ENCODE measurements at places on chromosomes 6 and 20.
A peak's percentile ranks its signal among the peaks of the same experiment; 100 is the strongest.

DNA sequence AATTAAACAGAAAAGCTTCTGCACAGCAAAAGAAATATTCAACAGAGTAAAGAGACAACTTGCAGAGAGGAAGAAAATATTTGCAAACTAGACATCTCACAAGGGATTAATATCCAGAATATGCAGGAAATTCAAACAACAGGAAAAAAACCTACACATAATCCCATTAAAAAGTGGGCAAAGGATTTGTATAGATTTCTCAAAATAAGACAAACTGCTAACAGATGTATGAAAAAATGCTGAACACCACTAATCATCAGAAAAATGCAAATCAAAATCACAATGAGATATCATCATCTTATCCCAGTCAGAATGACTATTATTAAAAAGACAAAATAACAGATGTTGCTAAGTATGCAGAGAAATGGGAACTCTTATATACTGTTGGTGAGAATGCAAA, 129.6 kb downstream of the SYNDIG1 start:
- no peak for DNase-seq

GRCh38 chr6:132969196-132969595, 154.8 kb downstream of the RPS12 start:
- no peak for DNase-seq

- DNase-seq, result peak; percentile 52
Observed at GRCh38 chr20:10511509-10512251, 76.6 kb downstream of the SLX4IP start.

DNA sequence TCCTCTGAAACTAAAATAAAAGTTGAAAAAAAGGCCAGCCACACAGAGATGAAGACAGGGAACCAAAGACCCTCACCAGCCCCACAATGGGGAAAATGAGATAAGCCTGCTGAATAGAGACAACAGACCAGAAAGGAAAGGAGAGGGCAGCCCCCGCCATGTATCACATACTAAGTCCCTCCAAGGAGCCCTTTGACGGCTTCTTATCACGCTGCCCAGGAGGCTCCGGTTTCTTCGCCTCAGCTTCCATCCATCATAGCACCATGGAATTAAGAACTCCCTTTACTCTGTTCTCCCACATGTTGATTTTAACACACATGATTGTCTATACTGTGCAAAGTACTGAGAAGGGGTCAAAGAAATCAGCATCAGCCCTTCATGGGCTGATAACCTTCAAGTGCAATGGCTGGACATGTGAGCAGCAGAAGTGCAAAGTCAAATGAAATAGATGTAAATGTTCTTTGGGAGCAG, 54.9 kb downstream of the MAP3K5 start:
- DNase-seq, result no peak

- DNase-seq, result no peak
Observed at GRCh38 chr6:149428606-149429005, 28.5 kb downstream of the SUMO4 start.

DNA sequence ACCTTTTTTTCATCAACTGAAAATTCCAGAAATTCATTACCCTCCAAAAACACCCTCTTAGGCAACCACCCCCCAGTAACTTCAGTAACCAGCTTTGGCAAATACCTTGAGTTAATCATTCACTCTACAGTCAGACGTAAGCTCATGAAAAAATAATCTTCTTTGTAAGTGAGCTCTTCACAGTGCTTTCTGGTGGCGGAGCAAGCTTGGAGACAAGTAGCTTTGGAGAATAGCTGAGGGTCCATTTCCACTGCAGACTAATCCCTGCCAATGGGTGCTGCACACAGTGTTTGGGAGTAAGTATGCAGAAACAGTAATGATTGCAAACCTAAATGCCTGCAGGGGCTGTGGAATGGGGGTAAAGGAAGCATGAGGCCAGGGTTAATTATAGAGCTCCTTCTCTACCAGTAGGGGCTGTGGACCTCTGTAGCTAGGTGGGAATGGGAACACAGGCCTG, 56.8 kb upstream of the HINT3 start:
- DNase-seq, result no peak

DNA sequence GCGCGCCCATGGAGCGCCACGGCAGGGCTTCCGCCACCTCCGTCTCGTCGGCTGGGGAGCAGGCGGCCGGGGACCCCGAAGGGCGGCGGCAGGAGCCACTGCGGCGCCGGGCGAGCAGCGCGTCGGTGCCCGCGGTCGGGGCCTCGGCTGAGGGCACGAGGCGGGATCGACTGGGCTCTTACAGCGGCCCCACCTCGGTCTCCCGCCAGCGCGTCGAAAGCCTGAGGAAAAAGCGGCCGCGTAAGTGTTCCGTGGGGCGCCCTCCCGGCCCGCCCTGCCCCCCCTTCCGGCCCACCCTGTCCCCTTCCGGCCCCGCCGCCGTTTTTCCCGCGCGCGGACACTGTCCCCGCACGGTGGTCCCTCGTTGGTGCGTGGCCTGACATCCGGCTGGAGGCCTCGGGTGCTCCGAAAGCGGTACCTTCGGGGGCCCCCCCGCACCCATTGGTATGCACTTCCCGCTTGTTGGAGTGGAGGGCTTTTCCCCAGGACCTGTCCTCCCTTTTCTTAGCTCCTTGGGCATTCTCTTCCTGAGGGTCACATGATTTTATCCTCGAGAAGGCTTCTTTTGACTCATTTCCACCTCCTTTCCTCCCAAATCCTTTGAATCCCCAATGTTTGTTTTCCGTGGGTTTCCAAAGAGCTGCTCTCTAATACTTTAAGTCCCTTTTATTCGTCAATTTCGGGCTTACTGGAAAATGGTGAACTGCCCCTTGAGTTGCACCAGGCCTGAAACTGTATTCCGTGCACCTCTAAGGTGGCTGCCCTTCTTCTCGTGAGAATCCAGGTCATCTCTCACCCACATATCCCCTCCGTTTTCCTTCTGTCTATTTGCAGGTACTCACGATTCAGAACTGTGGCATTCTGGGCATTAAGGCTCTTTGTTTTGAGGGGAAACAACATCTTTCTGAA, 556 bp downstream of the PANK2 start:
- peak; percentile 17 for DNase-seq

DNA sequence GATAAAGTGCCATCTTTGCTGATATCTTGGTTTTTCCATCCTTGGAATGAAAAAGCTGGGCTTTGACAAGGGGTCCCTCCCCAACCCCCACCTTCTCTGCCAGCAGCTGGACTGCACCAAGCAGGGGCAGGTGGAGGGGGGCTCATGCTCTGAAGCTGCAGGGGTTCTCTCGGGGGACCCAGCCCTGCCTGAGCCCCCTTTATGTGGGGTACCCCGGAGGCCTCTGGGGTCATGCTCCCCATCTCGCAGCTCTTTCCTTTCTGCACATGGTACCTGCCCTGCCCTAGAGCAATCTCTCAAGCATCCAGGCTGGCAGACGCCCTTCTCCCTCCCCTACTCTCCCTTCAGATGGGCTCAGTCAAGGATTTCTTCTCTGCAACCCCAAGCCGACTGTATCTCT, 146.7 kb upstream of the PTPN1 start:
- no peak for DNase-seq

GRCh38 chr6:84522135-84522549, 242.3 kb downstream of the TBX18 start:
- DNase-seq, result no peak

- DNase-seq, result peak; percentile 75
Observed at GRCh38 chr6:26054781-26055718, 32.2 kb upstream of the HFE start.

DNA sequence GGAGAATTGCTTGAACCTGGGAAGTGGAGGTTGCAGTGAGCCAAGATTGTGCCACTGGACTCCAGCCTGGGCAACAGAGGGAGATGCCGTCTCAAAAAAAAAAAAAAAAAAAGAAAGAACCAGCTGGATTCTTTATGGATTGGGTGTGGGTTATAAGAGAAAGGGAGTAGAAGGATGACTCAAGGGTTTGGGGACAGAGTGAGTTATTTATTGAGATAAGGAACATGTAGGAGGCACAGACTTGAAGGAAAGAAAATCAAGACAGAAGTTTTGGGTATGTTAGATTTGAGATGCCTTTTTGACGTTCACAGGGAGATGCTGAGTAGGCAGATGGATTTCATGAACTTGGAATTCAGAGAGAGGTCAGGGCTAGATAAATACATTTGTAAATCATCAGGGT, 47.6 kb downstream of the KIZ start:
- DNase-seq, result no peak

DNA sequence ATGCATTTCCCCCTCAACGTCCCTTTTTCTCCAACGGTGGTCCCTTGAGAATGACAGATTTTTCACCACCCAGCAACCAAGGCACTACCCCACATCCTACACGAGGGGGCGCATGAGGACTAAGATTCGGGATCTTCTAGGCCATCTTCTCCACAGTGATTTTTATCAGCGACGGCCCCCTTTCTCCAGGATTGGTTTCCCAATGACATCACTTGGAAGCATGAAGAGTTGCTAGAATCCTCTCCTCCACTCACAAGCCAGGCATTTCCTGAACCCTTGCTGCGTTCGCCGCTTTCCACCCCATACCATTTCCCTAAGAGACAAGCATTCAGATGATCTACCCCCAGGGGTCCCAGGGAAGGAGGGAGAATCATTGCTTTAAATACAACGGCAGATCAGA, 252.0 kb downstream of the HIVEP2 start:
- peak; percentile 26 for DNase-seq

DNA sequence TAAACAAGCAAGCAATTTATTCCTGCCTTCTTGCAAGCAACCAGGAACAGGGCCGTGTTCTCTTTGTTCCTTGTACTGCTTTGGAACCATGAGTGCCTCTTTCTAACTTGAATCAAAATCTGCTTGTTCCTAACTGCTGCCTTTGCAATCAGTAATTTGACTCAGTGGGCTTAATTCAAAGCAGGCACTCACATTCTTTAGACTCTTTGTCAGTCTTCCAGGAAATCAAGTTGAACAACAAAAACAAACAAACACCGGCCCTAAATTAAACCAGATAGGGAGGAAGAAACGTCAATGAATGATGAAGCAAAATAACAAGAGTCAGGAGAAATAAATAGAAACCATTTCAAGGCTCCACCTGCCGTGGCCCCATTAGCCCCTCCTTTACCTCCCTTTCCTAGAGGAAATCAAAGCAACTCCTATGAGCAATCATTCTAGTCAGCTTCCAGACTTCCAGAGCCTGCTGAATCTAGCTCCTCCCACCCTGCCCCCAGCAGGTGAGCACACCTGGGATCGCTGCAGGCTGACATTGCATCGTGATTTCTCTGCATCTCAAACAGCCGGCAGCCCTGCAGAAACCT, 582.2 kb upstream of the FLRT3 start:
- no peak for DNase-seq

DNA sequence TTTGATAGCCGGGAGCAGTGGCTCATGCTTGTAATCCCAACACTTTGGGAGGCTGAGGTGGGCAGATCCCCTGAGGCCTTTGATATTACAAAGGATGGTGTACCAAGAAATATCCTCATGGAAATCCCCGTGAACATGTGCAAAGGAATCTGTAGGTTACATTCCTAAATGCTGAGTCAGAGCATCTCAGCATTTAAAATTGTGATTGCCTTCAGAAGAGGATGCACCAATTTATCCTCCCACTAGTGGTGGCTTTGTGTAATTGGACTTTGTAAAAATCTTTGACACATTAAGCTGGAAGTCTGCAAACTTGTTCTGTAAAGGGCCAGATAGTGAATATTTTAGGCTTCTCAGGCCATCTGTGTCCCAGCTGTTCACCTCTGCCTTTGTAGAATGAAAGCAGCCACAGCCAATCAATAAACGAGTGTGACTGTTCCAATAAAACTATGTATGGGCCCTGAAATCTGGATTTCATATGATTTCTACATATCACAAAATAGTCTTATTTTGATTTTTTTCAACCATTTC, 11.8 kb downstream of the TMEM14B start:
- no peak for DNase-seq

- DNase-seq, result no peak
Observed at GRCh38 chr6:163152701-163153100, 261.8 kb upstream of the QKI start.

DNA sequence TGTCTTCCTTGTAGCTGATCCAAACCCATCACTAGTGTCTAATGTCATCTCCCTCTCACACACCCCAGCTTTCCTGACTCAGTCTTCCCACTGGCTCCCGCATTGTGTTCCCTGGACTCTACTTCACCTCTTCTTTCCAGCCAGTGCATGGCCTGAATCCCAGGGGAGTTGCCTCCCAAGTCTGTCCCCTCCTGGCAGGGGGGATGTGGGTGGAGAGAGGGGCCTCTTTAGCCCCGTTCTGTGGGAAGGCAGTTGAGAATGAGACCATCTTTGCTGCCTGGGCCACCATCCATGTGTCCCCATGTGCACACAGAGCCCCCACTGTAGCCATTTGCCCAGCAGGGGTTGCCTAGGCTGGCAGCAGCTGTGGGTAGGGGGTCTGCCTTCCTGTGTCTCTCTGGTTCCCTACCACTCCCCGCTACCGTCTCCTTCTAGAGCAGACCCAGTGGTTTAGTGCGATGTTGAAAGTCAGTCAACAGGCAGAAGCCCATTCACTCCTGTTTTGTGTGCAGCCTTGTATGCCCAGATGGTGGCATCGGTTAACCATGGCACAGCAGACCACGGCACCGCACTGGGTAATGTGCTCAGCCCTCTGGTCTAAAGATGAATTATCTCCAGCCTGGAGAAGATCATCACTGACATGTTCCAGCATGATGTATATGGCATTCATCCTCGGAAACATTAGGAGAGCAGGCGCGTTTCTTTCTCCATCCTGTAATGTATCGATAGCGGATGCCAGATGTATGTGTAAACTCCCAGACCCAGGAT, 178.8 kb upstream of the SNX9 start:
- no peak for DNase-seq

- DNase-seq, result no peak
Observed at GRCh38 chr6:37115236-37115895, 54.6 kb upstream of the PIM1 start.

GRCh38 chr20:4069751-4070150, 54.4 kb upstream of the RNF24 start:
- no peak for DNase-seq

GRCh38 chr20:16955462-16955861, 207.3 kb downstream of the OTOR start:
- no peak for DNase-seq

DNA sequence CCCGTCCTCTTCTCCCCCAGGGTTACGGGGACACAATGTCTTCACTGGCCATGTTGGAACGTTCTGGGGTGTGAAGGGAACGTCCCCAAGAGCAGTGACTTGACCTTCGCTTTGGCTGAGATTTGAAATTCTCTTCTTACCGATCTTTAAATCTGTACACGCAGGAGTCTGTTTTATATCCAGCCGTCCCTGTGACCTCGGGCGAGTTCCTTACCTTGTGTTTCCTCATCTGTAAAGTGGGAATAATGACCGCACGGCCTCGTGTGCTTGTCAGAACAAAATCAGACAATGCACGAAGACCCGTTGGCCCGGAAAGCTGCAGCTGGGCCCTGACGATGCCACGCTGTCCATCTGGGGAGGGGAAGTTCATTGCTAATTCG, 454.3 kb downstream of the PREX1 start:
- no peak for DNase-seq

DNA sequence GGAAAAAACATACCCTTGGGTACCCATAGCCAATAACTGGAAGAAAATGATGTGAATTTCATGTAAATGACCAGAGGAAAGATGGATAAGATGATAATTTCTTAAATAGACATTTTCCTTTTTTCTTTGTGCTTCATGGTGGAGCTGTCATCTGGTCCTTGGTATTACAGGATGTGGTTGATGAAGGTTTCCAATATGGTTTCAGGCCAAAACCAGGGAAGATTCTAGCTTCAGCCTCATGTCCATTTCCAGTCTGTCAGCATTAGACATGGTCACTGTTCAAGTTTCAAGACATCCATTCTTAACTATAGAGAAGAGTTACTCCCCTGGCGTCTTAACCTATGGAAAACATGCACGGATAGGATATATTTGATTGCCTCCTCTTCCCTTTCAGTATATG, 63.6 kb downstream of the SSR1 start:
- no peak for DNase-seq

Measured in T-helper 22 cell (primary cell).